ENCODE measurements at places on chromosomes 6 and 20.

- no peak for DNase-seq
These were observed 104.2 kb downstream of the TFAP2B start for GRCh38 chr6:50922579-50923525.

- DNase-seq = no peak
These were observed 100.3 kb downstream of the SMOC2 start for GRCh38 chr6:168541307-168541706.

DNA sequence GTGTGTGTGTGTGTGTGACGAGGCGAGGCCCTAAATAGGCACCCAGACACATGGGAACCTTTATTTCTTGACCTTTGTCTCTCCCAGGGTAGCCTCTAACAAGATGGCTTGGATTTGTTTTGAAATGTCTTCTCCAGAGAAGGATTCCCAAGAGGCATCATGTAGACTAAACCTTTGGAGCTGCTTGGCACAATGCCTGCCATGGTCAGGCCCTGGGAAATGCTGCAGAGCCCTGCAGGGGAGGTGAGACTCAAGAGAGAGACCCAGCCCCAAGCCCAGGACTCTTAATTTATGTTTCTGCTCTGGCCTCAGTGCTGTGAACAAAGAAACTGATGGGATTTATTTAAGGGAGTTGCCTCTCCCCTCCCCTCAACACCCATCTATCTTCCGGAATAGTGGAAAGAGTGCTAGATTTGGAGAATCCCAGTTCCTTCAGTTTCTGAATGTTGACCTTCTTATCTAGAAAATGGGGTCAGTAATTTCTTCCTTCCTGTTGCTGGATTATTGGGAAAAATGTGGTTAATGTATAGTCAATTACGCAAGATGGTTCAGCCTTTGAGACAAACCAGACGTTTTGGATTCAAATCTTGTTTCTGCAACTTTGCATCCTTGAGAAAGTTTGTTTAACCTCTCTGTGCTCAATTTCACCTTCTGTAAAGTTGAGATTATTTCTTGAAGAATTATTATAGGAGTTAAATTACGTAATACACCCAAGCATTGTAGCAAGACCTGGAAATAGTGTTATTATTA is 434.8 kb downstream of the MAFB start:
- DNase-seq = no peak

DNA sequence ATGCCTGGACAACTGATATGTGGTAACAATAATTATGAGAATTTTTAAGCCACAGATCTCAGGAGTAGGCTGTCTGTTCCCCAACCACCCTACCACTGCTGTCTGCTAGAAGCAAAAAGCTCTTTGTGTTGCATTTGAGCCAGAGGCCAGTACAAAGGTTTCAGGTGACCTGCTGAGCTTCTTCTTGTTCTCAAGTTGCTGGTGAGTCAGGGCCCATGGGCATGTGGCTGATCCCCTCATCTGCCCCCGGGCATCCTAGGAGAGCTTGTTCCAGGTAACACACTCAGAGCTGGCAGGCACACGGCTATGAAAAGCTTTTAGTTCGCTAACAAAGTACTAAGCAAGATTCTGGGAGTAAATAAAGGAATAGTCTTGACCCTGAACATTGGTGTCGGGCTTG is 285.3 kb downstream of the CDC5L start:
- DNase-seq = no peak

DNA sequence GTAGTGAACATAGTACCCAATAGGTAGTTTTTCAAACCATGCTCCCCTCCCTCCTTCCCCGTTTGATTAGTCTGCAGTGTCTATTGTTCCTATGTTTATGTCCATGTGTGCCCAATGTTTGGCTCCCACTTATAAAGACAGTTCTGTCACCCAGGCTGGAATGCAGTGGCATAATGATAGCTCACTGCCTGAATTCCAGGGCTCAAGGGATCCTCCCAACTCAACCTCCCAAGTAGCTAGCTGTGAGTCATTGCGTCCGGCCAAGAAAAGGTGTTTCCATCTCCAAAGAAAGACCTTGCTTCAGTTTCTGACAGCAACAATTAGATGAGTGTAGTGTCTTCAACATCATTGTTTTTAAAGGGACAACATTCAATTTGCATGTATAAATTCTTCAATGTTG is 131.1 kb upstream of the CEP162 start:
- no peak for DNase-seq

DNA sequence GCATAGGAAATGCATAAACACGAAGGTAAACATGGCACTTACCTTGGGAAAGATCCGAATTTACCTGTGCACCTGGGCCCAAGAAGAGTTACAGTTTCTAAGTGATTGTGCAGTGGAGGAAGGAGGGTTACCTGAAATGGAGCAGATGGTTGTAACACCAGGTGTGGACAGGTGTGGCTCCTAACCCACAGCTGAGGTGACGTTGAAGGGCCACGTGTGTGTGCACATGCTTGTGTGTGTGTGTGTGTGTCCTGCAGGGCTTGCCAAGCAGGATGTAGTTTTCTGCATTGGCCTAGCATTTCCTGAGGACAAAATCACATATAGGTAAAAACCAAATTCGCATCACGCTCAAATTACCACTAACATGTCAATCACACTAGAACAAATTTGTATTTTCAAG is 240.8 kb downstream of the ANKRD60 start:
- no peak for DNase-seq

DNA sequence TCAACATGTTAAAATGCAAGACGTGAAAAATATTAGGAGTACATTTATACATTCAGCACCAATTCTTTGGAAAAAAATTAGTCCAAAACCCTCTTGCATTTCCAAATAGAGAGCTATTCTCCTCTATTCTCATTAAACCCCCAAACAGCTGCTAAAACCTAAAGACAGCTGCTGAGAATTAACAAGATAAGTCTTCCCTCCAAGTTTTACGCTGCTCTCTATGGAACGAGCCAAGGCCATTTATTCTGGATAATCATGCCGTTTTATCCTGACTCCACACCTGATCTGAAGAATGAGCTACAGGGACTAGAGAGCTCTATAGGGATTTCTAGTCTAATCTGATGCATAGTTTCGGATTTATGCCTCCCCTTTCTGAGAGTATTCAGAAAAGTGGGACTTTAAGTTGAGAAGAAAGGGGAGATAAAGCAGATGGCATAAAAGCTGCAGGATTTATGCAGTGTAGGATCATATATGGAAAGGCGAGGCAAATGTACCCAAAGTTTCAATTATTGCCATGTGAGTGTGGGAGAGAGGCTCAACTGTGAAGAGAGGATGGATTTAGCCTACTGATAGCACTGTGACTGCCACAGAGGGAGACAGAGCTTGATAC is 64.7 kb upstream of the HS3ST5 start:
- DNase-seq = no peak

DNA sequence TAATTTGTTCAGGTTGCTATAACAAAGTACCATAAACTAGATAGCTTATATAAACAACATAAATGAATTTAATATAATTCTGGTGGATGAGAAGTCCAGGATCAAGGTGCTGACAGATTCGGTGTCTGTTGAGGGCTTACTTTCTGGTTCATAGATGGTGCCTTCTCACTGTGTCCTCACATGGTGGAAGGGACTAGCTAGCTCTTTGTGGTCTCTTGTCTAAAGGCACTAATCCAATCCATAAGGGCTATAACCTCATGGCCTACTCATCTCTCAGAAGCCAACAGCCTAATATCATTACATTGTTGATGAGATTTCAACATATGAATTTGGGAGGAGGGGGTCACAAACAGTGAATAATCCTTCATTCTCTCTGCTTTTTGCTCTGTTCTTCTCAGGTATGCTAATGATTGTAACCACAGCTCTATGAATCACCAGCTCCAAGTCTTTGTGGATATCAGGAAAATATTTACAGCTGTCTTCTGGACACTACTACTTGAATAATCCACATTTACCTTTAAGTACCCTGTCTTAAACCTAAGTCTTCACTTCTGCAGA is 122.3 kb downstream of the NKAIN2 start:
- DNase-seq = no peak

DNA sequence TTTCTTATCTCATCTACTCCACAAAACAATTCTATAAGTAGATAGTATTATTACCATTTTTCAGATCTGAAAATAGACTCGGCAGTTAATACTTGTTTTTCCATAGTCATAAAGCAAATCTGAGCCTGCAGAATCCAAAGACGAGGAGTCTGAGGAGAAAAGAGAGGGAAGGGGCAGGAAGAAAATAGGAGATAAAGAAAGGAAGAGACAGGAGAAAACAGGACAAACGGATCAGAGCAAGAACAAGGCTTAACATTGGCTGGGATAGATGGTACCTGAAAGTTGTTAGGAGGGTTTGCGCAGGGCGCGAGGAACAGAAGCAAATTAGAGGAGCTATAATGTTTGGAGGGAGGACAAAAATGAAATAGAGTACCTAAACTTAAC is 639 bp upstream of the PPIL1 start:
- no peak for DNase-seq

GRCh38 chr6:51349857-51350256 is 531.2 kb downstream of the TFAP2B start:
- DNase-seq = no peak

GRCh38 chr20:57892471-57892870 is 182.7 kb upstream of the PMEPA1 start:
- DNase-seq = no peak

GRCh38 chr6:56499095-56499494 is 143.6 kb downstream of the DST start:
- DNase-seq = no peak

- no peak for DNase-seq
These were observed 8.6 kb downstream of the CD83 start for GRCh38 chr6:14126191-14126590.

All from DMS 273 treated with DMSO at 0.1 percent for 48 hours (cell line).